Activated T-cell treated with anti-CD3 and anti-CD28 coated beads, Interleukin-2, amount 50 U/mL, for 72 hours (primary cell): ENCODE measurements at places on chromosomes 2 and 18. TPM values are rescaled to one million over a fixed set of nuclear protein-coding genes. Genes with fewer than 3 reads are reported as not detected.

DNA sequence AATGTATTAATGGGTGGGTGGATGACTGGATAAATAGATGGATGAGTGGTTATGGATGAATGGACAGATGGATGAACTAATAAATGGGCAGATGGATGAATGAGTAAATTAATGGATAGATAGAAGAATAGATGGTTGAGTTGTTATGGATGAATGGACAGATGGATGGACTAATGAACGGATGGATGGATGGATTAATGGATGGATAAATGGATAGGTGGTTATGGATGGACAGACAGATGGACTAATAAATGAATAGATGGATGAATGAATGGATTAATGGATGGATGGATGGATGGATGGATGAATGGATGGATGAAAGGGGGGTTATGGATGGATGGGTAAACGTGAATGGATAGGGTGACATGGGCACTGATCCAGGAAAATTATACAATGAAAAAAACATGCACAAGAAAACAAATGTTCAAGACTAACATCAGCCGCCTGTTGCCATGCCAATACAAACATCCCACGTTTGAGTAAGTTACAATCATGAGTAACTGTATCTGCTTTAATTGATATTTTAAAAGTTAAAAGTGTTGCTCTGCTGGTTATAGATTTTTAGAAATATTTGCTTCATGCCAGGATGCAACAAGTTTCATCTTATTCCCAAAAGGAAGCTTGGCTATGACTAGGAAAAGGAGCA lies 20.8 kb downstream of the PXDN start:
- H3K27ac ChIP-seq, result no peak overlapping the region
- no peaks in the 10 kb centered on the region for H3K27me3 ChIP-seq
- DNase-seq, result no peak
- no peaks in the 10 kb centered on the region for H3K36me3 ChIP-seq
- H3K4me1 ChIP-seq, result no peaks in the 10 kb centered on the region

DNA sequence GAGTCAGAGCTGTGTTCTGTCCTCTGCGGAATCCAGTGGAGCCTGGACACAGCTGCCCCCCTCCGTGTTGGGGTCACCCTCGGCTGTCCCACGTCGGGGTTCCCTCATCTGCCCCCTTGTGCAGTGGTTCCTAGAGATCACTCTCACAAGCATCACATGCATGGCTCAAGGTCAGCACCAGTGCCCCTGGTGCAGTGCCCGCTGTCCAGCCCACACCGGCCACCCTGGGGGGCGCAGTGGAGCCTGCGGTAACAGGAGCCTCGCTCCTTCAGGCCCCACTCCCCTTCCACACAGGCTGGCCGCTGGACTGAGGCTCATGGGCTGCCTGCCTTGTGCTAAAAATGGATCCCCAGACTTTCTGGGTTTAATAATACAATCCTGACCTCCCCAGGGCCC lies 8.8 kb downstream of the TEKT4 start:
- DNase-seq, result no peak
- peaks cover 5% of the 10 kb centered on the region for H3K27me3 ChIP-seq
- H3K4me3 ChIP-seq, result no peak overlapping the region

Gene DNAJC5G
- total RNA-seq, result 0.31 TPM

Gene NDUFS1
- 90.2 TPM for total RNA-seq

- H3K27me3 ChIP-seq, result peaks cover 36% of the 10 kb centered on the region
- no peaks in the 10 kb centered on the region for H3K36me3 ChIP-seq
- H3K27ac ChIP-seq, result no peak overlapping the region
- no peak overlapping the region for H3K4me3 ChIP-seq
Observed at GRCh38 chr2:24008672-24009366, 1.1 kb upstream of the MFSD2B start.

GRCh38 chr2:10344105-10345066 lies 41.7 kb downstream of the HPCAL1 start:
- DNase-seq, result no peak
- no peak overlapping the region for H3K4me3 ChIP-seq
- H3K36me3 ChIP-seq, result no peaks in the 10 kb centered on the region
- H3K27me3 ChIP-seq, result no peaks in the 10 kb centered on the region

GRCh38 chr18:73023975-73024374 lies 156.2 kb upstream of the NETO1 start:
- no peaks in the 10 kb centered on the region for H3K36me3 ChIP-seq
- no peak overlapping the region for H3K27ac ChIP-seq
- no peaks in the 10 kb centered on the region for H3K4me1 ChIP-seq

DNA sequence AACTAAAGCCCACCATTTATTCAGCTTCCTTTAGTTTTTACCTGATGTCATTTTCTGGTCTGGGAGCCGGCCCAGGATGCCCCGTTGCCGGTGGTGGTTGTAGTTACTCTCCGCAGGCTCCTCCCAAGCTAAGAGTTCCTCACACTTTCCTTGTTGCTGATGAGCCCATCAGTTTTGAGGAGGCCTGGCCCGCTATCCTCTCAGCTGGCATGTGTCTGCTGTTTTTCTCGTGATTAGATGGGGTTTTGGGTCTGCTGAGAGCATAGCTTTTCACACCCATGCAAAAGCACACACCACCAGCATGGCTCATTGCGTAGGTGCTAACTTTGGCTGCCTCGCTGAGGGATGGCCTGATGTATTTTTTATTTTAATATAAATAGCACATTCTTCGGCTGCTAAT lies 72.1 kb downstream of the PSMG2 start:
- H3K27me3 ChIP-seq, result no peaks in the 10 kb centered on the region
- peaks cover 4% of the 10 kb centered on the region for H3K36me3 ChIP-seq
- no peak overlapping the region for H3K27ac ChIP-seq
- H3K4me3 ChIP-seq, result peak overlapping the region; percentile 90

DNA sequence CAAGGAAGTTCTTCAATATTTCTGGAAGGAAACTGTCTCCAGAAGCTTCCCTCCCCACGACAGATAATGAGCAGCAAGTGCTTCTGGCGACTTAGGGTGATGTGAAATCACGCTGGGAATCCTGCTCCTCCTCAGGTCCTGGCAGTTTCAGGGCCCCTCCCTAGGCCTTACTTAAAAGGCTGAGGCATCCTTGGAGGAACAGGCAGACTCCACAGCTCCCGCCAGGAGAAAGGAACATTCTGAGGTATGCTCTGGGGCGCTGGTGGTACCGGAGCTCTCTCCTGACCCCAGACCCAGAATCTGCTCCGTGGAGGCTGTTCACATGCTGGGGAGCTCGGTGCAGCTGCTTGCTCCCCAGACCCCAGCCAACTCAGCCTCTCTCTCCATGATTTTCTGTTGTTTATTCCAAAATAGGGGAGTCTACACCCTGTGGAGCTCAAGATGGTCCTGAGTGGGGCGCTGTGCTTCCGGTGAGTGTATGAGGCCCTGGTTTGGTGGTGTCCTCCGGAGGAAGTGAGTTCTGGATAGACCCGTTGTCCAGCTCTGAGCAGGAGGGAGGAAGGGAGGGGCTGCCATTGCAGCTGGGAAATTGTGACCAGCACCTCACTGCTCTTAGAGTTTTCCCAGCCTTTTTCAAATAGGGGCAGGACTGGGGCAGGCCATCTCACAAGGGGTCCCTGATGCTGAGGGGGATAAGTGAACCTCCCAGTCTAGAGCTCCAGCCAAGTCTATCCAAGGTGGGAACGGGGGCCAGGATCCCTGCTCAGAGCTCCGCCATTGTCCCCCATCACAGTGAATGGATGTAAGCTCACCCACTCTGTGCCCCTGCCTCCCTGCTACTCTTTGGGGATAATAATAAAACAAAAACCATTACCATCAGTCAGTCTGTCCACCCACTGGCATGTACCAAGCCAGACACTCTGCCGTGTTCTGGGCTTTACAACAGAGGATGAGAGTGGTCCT lies at the start of gene IL36RN:
TSS of gene IL36RN (plus strand) at position 201 of the 963 bp plus-strand sequence. CDS start at position 442, 241 bp downstream.
- H3K4me3 ChIP-seq, result no peak within 1 kb of the TSS
- H3K4me1 ChIP-seq, result peaks cover 6% of the 10 kb centered on the region
- no peaks in the 10 kb centered on the region for H3K27me3 ChIP-seq
- peaks cover 19% of the 10 kb centered on the region for H3K36me3 ChIP-seq
- H3K27ac ChIP-seq, result no peak within 1 kb of the TSS
